Neural crest cell (in vitro differentiated cells): ENCODE measurements at places on chromosomes 11 and 22. TPM values are rescaled to one million over a fixed set of nuclear protein-coding genes. Genes with fewer than 3 reads are reported as not detected.
A peak's percentile ranks its signal among the peaks of the same experiment; 100 is the strongest.

The PSMD13 gene
- total RNA-seq: 136 and 146 TPM in 2 replicates

The MOV10L1 gene
- not detected in 2 replicates for total RNA-seq

The PAMR1 gene
- total RNA-seq: 0.21 and 0.66 TPM in 2 replicates

GRCh38 chr11:20131788-20132666 is 28.2 kb downstream of the DBX1 start:
- DNase-seq: peak; percentile 67

- DNase-seq: peak; percentile 53
Observed at GRCh38 chr22:33922349-33922681, 2.0 kb upstream of the LARGE1 start.

- no peak for DNase-seq
Observed at GRCh38 chr11:8732324-8732670, 49.7 kb downstream of the RPL27A start.

DNA sequence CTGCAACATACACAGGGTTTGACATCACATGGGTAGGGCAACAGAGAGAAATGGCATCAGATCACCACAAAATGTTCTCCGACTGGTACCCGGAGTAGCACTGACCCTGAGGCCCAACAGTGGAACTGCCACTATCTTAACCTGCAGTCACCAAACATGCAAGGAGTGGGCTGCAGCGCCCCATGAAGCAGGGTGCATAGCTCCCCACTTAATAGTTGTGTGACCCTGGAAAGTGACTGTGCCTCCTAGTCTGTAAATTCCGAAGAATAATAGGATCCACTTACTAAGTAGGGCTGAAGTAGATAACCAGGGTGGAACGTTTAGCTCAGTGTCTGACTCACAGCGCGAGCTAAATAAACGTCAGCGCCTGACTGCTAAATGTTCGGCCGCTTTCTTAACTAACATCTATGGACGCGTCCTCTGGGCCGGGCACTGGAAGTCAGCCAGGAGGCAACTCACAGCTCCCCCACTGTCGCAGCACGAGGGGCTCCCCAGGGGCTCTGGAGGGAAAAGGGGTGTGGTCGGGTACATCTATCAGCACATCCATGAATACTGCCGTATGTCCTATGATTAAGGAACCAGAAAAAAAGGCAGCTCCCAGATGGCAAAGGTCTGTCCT is 777 bp downstream of the LTO1 start:
- DNase-seq: no peak

DNA sequence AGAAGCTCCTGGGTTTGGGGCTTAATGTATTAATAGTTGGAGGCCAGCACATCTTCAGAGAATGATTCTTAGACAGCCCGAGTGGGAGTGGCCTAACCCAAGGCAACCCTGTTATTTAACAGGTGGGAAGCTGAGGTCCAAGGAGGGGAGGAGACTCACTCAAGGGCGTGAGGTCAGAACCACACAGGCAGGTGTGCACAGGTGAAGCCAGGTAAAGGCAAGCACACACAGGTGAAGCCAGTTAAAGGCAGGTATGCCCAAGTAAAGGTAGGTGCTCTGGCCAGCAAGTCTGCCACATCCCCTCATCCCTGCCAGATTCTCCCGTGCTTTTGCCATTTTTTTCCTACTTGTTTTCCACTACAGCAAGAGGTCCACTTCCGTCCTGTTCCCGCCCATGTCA is 2.9 kb upstream of the SHANK2 start:
- DNase-seq: no peak

DNA sequence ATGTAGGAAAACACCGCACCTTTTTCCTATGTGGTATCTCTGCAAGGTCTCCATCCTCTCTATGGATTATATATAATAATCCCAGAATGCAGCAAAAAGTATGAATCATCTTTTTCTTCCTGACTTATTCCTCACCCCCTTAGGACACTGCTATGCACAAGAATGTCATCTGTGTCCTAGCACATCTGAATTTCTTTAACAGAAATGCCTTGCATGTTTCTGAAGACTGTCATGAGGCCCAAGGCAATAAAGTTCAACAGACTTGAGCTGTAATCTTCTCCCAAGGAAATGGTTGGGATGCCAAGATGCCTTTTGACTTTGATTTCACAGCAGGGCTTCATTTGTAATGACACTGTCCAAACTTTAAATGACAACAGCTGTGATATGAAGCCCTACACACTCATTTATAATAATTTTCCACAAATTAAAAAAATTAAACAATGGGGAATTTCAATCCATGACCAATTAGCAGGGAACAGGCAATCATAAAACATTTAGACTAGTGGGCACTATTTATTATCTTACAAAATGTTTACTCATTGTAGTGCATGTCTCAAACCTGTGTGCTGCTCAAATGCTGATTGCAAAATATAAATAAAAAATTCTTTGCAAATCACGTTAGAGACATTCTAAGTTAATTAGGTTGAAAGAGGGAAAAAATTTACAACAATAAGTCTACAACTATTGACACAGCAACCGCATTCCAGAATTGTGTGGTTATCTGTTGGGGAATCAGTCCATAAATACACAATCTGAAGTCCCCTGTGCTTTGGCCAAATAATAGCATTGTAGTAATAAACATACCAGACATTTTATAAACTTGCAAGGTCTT is 242.3 kb downstream of the SWAP70 start:
- no peak for DNase-seq

GRCh38 chr22:26673486-26673885 is 16.1 kb downstream of the MIAT start:
- DNase-seq: no peak

DNA sequence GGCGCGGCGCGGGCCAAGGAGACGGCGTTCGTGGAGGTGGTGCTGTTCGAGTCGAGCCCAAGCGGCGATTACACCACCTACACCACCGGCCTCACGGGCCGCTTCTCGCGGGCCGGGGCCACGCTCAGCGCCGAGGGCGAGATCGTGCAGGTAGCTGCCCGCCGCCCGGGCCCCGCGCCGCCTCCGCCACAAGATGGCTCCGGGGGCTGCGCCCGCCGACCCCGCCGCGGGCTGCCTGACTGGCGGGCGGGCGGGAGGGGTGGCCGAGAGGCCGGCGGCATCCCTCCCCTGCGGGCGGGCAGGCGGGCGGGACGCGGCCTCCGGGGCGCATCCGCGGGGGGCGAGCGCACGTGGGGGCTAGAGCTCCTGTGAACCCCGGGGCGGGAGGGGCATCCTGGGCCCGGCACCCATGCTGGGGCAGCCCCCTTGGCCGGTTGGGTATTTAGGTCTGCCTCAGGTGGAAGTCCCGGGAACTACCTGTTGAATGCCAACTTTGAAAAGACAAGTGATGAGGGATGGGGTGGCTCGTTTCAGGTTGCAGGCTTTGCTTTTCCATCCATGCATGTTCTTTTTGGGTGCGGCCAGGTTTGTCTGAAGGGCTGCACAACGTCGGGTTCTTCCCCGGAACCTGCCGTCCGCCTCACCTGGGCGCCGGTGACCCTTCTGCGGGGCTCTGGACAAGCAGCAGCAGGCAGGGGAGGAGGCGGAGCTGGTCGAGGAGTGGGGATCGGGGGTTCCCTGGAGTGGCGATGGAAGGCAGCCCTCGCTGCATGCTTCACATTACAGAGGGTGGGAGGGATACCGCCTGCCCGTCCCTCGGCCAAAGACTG is 760 bp downstream of the ZNRF3 start:
- DNase-seq: peak; percentile 31

DNA sequence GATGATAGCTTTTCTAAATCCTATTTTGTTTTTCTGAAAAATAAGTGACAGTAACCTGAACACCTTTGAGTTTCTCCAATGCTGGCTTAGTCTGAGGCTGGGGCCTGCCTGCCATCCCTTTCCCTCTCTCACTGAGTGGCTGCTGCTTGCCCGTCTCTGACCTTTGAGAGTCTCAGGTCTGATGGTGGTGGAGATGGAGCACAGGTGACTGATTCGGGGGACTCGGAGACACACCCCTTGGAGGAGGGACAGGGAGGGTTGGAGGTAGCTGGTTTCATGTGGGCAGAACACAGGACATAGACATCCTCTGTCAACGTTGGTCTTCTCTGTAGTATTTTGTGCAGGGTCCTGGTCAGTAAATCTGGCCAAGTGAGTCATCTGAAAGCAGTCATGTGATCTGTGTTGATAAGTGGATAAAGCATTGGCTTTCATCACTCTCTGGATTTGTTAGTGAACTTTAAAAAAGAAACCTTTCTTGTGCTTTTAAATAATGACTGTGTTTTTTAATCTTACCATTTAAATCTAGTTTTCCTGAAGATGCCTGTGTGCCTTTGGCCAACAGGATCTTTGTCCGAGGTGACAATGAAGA is 47.1 kb upstream of the CLDN5 start:
- no peak for DNase-seq

DNA sequence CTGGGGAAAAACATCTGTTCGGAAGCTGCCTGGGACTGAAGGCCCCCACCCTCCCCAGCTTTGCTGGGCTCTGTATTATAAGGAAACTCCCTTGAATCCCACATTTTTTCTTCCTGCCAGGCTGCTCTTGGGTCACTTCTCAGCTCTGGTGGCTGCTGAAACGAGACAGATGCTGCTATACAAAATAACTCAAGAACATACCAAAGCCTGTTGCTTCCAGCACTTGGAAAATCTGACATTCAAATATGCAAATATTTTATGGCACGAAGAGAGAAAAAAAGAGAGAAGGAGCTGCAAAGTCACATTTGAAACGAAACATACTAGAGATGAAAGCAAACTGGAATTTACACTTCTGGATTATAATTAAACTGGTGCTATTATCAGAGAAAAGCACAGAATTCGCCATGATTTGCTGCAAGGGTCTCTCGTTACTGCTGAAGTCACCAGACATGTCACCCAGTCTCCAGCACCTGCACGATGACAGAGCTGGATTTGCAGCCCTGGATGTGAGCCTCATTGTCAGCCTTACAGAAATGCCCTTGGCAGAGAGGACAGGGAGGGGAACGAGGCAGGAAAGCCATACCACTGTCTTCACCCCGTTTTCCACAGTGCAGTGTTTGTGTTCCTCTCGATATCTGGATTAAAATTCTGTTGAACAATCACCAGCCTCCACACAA is 47.9 kb upstream of the IGSF9B start:
- DNase-seq: no peak
